ENCODE measurements at places on chromosomes 11 and 22.

DNA sequence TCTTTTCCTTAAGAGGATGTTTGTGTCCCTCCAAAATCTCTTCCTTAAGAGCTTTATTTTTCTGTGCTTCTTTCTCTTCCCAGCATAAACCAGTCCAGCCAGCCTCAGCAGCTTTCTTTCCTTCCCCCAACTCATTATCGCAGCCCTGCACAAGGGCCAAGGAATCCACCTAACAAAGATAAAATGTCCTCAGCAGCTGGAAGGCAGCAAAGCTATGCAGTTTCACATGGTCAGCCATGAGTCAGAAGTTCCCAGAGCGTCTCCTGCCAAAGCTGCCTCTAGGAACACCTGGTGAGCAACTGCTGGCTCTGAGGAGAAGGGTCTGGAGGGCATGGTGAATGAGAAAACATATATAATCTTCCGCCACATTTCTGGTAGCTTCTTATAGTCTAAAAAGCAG is 45.3 kb upstream of the HMGXB4 start:
- DNase-seq, result no peak

GRCh38 chr11:10541561-10541930 is 559 bp upstream of the RNF141 start:
- DNase-seq, result no peak

GRCh38 chr11:43955381-43956118 is 13.1 kb downstream of the C11orf96 start:
- no peak for DNase-seq

GRCh38 chr11:120125024-120125423 is 12.9 kb downstream of the TRIM29 start:
- no peak for DNase-seq

DNA sequence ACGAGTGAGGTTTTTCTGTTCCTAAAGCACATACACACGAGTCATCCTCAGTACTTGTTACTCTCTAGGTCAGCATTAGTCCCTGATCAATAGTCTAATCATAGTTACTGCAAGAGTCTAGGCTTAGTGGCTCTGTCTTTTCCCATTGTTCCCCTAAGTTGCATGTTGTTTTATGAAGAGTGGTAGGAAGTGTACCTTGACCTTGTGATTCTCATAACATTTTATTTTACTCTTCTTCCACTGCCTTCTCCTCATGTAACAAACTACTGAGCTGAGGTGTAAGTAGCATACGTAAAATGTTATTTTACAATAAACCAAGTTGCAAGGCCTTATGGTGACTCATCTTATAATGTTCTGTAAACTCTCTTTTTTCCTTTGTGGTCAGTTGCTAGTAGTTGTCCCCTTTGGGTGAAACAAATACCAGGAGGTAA is 15.0 kb downstream of the METTL15 start:
- DNase-seq, result no peak

GRCh38 chr11:45028911-45029682 is 78.4 kb upstream of the TP53I11 start:
- no peak for DNase-seq

DNA sequence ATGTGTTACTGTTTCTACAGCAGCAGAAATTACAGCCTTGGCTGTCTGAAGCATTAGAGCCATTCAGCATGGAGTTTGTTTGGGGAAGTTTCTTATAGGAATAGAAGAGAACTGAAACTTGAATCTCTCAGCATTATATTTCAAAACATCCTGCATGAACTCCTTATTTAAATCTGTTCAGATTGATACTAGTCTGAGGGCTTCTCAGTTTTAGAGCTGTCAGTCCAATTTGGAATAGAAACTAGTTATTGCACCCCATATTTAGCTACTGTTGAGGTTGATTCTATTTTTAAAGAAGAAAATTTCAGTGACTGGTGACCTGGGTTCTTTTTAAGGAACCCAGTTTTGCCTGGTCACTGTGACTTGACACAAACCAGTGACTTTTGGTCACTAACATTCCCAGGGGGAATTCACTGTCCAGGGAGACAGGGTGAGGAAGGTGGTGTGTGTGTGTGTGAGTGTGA is 126.0 kb upstream of the TTC12 start:
- DNase-seq, result peak; percentile 1

- DNase-seq, result no peak
Measured at GRCh38 chr11:71172680-71173079, 79.7 kb downstream of the SHANK2 start.

GRCh38 chr11:109512680-109513079 is 90.7 kb downstream of the C11orf87 start:
- DNase-seq, result no peak
